ENCODE measurements at places on chromosomes 5 and 9.

DNA sequence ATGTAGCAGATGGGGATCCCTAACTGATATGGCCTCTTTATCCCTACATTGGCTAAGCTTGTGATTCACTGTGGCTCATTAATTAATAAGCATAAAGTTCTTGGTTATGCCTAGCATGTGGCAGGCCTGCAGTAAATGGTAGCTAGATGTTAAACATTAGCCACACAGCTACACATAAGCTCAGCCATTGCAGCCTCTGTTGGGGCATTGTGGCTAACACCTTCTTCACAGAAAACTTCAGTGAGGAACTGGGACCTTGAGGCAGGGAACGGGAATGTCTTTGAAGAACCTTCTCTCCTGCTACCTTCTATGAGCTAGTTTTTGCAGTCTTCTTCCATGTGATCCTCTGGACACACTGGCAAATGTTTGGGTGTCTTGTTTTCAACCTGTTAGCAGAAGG is 338.2 kb downstream of the NTRK2 start:
- no peak for DNase-seq

DNA sequence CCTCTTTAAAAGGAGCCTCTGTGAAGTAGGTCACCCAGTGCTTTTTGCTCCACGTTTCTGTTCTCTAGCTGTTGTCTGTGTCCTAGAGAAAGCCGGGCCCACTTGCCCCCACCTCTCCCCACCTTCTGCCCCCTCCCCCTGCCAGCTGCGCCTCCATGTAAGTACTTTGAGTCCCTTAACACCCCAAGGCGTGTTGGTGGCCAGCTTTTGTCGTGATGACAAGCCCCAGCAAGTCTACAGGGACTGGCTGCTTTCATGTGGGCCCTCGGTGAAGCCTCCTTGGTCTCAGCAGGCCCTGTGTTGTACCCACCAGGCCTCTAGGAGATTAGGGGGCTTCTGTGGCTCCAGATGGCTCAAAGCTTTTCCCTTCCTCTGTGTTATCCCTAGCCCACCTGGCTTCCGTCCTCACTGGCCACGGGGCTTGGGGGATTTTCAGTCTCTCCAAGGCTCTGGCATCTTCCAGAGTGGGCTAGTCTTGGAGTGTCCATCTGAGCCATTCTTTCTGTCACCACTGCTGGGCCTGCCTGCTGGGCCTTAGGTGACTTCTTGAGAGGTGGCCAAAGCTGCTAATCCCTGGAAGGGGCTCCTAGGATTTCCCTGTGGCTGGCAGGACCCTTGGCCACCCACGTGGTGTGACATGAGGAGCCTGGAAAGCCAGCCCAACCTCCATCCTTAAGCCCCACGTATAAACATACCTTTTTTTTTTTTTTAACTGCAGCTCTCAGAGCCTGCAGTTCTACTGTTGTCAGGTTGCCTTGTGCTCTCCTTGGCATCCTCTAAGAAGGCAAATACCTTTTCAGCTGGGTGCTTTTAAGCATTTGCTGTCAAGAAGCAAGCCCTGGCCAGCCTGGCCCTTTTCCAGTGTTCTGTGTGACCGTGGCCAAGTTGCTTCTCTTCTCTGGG is 1.1 kb upstream of the NDST1 start:
- DNase-seq, result no peak

DNA sequence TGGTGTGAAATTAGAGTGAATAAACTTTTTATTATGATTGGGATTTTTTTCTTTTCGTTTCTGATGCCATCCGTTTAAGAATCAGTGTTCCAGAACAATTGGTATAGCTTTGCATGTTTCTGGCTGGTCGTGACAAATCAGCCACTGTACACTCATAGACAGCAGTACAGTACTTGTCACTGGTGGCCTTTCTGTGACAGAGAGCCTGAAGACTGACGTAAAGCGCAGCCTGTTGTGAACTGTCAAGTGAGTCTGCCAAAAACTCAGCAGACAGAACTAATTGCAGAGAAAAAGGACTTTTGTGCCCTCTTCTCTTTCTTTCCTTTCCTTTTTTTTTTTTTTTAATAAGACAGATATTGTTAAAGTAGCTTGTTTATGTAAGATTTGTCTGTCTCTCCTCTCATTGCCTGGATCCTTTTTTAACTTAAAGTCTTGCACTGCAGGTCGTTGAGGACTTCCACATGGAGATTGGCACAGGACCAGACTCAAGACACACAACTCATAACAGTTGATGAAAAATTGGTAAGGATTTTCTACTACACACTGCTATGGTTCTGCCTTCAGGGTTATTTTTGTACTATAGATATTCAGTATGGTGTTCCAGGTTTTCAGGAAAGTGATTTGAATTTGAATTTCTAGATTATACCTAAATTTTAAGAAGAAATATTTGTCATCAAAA is 42.7 kb downstream of the NDUFS4 start:
- DNase-seq, result no peak

GRCh38 chr5:854966-855743 is 4.4 kb upstream of the ZDHHC11 start:
- peak; percentile 5 for DNase-seq

DNA sequence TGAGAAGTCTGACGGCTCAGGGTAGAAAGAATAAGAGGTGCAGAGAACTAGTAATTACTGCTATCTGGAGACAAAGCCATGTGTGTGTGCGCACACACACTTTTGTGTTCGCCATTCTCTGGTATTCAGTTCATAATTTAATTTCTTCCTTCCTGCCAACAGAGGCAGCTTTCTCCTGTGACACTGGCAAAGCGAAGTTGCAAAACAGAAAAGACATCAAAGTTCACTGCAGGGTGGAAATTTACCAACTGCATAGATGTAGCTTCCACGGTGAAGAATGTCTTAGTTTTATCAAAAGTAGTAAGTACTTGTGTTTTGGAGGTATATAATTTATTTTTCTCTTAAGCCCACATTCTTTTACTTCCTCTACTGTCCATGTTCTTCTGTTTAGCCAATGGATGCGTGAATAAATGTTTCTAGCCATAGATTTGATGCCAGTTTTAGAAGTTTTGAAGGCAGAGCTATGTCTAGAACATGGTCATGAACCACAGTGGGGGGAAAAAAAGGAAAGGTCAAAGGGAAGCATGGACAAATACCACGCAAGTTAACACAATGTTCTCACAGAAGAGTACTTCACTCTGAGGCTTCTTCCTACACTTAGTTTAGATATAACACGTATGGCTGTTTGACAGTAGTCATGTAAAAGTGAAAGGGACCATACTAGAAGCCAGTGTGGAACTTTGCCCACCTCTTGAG is 536.5 kb upstream of the GRIA1 start:
- DNase-seq, result no peak

- no peak for DNase-seq
Measured at GRCh38 chr5:54311176-54311677, 854 bp upstream of the ARL15 start.

DNA sequence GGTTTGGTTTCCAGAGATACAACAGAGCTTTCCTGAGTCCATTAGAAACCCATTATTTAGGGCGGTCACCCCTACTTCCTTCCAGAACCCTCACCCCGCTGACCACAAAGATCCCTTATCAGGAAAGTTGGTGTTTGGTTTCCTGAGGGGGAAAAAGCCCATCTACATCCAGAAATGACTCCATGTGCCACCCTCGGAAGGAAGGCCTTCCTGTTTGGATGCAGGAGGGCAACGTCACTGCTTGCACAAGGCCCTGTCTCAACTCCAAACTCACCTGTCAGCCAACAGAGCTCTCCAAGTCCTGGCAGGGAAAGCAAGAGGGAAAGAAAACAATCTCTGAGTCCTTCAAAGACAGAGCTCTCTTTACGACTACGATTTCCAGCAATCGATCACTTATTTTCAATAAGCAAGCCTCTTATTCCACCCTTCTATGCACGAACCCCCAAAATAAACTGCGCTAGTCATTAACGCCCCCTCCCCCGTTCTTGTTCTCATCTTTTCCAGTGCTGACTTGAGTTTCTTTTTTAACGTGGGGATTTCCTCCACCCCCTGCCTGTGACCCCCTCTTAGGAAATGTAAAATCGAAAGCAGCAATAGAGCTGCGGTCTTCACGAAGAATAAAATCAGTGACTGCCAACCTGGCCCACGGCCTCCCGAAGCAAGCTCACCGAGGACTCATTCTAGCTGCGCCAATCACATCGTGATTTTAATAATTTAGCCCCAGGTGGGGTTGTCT is 35.7 kb upstream of the NTNG2 start:
- no peak for DNase-seq

DNA sequence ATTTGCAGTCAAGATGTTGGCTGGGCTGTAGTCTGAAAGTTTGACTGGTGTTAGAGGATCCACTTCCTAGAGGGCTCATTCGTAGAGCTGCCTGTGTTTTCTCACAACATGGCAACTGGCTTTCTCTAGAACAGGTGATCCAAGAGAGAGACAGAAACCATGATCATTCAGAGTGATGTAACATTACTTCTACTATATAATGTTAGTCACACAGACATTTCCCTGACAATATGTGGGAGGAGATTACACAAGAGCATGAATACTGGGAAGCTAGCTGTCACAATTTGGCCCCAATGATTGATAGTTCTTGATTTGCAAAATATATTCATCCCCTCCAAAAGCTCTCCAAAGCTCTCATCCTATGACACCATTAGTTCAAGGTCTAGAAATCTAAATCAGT is 10.9 kb upstream of the TMEM161B start:
- no peak for DNase-seq

- no peak for DNase-seq
Measured at GRCh38 chr9:76643399-76644117, 120.7 kb upstream of the PCA3 start.

- DNase-seq, result no peak
Measured at GRCh38 chr9:38296807-38297206, 95.7 kb upstream of the ALDH1B1 start.

- DNase-seq, result no peak
Measured at GRCh38 chr9:84554069-84554664, 115.4 kb upstream of the NTRK2 start.

DNA sequence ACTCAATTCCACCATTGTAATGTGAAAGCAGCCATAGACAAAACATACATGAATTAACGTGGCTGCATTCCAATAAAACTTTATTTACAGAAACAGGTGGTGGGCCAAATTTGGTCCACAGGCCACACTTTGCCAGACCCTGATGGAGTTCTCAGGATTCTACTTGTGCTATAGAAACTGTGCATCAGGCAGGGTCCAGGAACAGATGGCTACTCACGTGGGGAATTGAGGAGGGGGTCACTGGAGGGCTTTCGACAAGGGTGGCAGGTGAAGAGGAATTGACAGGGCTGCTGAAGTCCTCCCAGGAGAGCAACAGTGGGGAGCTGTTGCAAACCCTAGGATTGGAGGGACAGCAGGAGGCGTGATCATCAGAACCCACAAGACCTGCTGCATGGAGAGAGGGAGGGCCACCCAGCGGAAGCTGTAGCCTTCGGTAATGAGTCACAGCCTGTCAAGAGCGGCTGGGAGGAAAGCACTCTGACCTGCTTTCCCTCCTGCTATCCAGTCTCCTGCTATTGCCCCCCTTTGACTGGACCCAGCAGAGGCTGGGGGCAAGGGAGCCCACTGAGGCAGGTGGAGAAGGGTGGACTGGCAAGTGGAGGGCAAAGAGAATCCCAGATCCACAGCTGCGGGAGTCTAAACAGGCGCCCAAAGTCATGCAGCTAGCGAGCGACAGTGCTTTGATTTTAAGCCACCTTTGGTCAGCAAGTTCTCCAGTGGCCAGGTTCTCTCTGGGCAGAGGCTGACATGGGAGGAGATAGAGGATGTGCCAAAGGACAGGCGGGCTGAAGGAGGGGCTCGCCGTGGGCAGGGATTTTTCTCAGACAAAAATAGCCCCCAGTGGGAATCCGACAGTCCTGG is 138.3 kb upstream of the SMIM23 start:
- DNase-seq, result no peak

- no peak for DNase-seq
Measured at GRCh38 chr5:149313151-149313841, 32.0 kb upstream of the GRPEL2 start.

DNA sequence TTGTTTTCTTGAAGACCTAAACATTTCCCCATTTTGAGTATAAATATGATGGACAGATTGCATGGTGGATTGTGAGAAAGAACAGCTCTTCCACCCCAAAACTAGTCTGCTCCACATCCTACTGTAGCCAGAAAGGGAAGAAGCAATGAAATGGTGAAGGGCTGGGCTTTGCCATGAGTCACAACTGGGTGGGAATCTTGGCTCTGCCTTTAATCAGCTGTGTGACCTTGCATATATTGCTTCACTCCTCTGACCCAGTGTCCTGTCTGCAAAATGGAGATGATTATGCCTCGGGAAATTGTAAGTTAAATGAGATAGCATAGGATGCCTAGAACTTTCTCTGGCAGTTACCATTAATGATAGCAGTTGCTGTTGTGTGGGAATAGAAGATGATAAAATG is 101.9 kb downstream of the PDE8B start:
- no peak for DNase-seq

- peak; percentile 14 for DNase-seq
Measured at GRCh38 chr9:136657974-136658848, 4.5 kb upstream of the EGFL7 start.

DNA sequence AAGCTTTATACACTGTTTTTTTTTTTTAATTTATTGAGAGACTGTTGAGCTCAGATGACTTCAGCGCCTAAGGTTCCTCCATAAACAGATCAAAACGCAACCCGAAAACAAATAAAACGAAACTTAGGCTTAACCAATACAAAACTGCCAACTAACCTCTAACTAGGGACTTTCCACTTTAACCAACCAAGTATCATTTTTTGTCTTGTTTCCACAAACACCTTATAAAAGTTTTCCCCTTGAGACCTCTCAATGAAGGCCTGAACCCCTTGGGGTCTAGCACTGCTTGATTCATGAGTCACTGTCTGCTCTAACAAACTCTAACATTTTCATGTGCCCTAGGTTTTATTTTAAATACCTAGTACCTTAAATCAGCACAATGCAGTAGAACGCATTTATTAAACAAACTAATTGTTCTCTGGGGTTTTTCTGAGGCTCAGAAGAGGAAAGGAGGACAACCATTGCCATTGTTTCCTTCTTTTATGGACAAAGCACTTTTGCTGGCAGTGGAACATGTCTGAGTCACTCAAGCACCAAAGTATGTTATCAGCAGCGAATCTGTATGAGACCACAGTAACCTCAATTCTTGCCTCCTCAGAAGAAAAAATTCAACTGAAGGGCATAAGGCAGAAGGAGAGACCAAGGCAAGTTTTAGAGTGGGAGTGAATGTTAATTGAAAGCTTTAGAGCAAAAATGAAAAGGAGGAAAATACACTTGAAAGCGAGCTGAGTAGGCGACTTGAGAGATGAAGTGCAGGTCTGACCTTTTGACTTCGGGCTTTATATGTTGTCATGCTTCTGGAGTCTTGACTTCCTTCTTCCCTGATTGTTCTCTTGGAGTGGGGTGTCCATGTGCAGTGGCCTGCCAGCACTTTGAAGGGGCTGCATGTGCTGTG is 97.7 kb upstream of the HCN1 start:
- no peak for DNase-seq

GRCh38 chr5:153974813-153975163 is 63.9 kb downstream of the FAM114A2 start:
- no peak for DNase-seq

- no peak for DNase-seq
Measured at GRCh38 chr5:157362982-157363381, 97.0 kb upstream of the NIPAL4 start.

- DNase-seq, result peak; percentile 58
Measured at GRCh38 chr5:83306572-83307241, 164.8 kb upstream of the VCAN start.

- DNase-seq, result no peak
Measured at GRCh38 chr9:112380102-112380824, at the start of gene HSDL2. Gene HSDL2 (plus strand): TSS chr9:112380108. CDS start chr9:112380164, 56 bp downstream.

- DNase-seq, result no peak
Measured at GRCh38 chr5:43309637-43310036, 3.6 kb downstream of the HMGCS1 start.

- no peak for DNase-seq
Measured at GRCh38 chr9:116288658-116289057, 135.1 kb downstream of the PAPPA start.

- DNase-seq, result peak; percentile 2
Measured at GRCh38 chr5:178297751-178298150, 65.1 kb upstream of the PHYKPL start.

GRCh38 chr9:92463984-92464383 is 18.3 kb downstream of the ASPN start:
- DNase-seq, result no peak
